ENCODE measurements at places on chromosomes 3 and 15.

DNA sequence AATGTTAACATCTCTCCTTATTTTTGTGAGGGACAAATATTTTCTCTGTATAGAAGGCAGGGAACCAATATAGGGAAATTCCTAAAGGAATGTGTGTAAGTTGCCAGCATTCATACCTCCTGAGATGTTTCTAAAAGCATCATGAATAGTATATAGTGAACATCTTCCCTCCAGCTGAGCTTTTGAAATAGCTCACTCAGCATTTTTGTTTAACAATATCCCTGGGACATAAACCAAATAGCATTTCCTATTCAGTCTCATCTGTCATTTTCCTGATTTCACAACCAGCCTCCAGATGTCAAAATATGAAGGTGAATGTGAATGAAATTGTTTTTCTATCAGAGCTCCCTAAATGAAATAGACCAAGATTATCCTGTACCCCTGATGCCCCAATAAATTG, 137.2 kb downstream of the PPM1L start:
- DNase-seq, result no peak

GRCh38 chr3:122263974-122264588, 61.0 kb upstream of the CSTA start:
- no peak for DNase-seq

DNA sequence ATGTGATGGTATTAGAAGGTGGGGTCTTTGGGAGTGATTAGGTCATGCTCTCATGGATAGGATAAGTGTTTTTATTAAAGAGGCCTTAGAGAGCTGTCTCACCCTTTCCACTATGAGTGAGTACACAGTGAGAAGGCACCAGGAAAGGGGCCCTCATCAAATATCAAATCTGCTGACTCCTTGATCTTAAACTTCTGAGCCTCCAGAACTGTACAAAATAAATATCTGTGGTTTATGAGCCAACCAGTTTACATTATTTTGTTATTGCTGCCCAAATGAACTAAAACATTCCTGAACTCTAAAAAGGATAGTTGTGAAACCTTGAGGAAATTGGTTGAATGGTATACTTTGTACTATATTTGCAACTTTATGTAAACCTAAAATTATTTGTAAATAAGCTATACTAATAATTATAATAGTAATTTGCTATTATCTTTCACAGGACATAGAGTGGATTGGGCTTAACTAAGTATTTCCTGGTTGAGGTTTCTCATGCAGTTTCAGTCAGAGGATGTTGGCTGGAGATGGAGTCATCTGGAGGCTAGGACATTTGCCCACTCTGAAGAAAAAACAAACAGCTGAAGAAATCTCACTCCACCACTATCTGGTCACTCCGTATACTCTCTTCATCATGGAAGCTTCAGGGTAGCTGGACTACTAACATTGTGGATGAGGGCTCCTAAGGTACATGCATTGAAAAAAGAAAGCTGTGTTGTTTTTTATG, 1068.6 kb upstream of the CADM2 start:
- DNase-seq, result no peak

DNA sequence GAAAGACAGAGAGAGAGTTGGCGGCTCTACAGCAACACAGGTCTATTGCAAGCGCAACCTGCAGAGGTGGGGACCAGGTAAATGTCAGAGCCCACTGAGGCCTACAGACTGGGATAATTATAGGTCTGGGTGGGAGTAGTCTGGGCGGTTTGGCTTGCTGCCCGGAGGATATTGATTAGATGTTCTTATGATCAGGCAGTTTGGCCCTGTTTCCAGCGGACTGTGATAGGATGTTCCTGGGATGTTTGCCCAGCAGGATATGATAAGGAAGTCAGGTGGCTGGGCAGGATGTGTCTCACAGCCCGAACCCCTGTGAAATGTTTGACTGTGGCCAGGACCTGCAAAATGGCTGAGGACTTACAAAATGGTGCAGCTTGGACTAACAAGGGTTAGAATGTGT, 364.9 kb downstream of the NAALADL2 start:
- no peak for DNase-seq

GRCh38 chr15:74240897-74241614, 4.9 kb downstream of the CCDC33 start:
- DNase-seq, result no peak

- no peak for DNase-seq
Measured at GRCh38 chr3:11718637-11719405, 75.1 kb upstream of the VGLL4 start.

DNA sequence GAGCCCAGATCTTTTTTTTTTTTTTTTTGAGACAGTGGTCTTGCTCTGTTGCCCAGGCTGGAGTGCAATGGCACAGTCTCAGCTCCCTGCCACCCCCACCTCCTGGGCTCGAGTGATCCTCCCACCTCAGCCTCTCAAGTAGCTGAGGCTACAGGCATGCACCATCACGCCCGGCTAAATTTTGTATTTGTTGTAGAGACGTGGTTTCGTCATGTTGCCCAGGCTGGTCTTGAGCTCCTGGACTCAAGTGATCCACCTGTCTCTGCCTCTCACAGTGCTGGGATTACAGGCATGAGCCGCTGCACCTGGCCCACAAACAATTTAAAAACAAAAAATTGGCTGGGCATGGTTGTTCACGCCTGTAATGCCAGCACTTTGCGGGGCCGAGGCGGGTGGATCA, 22.6 kb upstream of the SLC6A6 start:
- DNase-seq, result no peak

DNA sequence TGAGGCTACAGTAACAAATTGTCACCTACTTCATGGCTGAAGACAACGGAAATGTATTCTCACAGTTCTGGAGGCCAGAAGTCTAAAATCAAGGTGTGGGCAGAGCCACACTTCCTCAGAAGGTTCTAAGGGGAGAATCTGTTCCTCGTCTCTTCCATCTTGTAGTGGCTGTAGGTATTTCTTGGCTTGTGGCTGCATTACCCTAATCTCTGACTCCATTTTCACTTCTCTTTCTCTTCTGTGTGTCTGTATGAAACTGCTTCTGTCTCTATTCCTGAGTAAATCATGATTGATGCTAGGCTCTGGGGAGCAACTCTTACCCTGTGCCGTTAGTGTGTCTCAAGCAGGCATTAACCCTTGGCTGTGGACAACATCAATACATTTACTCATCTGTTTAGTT, 164.7 kb downstream of the SQOR start:
- no peak for DNase-seq

DNA sequence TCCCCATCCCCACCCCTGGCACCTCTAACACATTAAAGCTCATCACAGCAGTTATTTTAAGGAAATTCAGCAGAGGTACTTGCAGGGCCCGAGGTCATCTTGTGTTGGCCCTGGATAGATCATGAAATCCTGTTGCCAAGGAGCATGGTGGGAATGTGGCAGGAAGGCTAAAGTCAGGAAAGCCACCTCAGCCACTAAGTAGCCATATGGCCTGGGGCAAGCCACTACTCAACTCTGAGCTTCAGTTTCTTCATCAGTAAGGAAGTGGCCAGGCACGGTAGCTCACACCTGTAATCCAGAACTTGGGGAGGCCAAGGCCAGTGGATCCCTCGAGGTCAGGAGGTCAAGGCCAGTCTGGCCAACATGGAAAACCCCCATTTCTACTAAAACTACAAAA, 55.9 kb downstream of the LIPC start:
- DNase-seq, result no peak

DNA sequence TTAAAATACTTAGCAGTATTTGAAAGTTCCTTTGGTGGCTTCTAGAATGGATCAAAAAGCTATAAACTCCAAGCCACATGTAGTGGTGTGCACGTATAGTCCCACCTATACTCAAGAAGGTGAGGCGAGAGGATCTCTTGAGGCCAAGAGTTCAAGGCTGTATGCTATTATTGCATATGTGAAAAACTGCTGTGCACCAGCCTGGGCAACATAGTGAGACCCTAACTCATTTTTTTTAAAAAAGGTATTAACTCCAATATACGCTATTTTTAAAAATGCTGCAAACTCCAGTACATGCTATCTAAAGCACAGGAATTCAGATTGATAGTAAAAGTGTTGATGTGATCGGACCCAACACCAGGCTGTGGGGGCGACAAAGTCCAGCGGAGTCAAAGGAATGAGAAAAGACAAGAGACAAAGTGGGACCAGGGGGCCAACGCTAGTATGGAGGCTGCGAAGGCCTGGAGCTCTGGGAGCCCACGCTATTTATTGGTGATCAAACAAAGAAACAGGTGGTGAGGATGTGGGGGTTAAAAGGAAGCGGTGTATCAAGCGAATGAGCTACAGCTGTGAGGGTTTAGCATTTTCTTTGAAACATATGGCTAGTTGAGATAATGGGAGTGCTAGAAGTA, 66.6 kb downstream of the ARIH1 start:
- DNase-seq, result no peak

- DNase-seq, result no peak
Measured at GRCh38 chr15:28049581-28049980, 49.5 kb downstream of the OCA2 start.

- peak; percentile 20 for DNase-seq
Measured at GRCh38 chr3:62500556-62501288, 127.4 kb upstream of the FEZF2 start.

DNA sequence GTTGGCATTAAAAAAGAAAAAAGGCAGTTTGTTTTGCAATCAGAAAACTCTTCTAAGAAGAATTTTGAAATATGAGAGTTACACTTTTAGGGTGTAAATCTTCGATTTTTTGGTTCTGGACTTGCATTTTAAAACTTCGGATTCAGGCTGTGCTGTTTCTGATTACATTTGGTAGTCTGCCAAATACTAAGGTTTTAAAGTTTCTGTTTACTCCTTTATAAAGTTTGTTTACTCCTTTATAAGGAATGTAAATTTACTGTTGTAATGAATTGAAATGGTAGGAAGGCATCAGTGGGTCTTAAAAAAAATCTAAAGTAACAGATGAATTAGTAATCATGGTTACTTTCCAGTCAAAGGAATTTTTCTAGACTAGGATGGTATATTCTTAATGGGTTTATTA, 14.1 kb downstream of the FXR1 start:
- DNase-seq, result no peak

- DNase-seq, result no peak
Measured at GRCh38 chr15:100802421-100803170, 77.0 kb upstream of the ALDH1A3 start.

- no peak for DNase-seq
Measured at GRCh38 chr3:41900265-41900664, 61.6 kb downstream of the ULK4 start.

- DNase-seq, result no peak
Measured at GRCh38 chr15:40891810-40892446, 2.3 kb upstream of the VPS18 start.

DNA sequence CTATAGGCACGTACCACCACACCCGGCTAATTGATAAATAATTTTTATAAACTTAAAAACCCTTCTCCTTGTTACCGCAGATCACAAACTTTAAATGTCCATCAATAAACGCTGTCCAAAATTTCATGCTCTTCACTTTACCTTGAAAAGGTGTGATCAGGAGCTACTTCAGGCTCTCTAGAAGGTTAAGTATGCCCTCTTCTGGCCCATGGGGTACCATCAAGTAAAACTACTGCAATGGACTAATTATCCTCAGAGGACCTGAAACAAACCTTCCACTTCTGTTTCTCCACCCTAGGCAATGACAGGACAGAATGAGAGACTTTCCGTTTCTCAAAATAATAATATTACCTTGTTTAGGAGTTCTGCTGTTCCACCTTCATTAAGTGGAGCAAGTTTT, 9.2 kb downstream of the LZTFL1 start:
- no peak for DNase-seq

DNA sequence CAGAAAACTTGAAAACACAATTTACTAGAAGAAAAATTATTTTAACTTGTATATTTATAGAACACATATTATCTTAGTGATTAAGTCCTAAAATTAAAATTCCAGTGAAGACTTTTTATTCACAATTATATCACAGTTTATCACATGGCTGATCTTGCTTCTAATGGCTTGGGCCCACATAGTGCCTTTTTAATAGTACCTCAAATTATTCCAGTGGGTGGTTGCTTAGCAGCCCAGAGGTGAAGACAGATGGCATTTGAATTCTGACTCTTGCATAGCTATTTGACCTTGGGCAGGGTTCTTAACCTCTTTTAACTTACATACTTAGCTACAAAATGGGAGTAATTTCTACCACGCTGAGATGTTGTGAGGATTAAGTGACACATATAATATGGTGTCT, 214.7 kb upstream of the SGO1 start:
- no peak for DNase-seq

GRCh38 chr3:40623567-40623966, 98.8 kb downstream of the ZNF621 start:
- no peak for DNase-seq

DNA sequence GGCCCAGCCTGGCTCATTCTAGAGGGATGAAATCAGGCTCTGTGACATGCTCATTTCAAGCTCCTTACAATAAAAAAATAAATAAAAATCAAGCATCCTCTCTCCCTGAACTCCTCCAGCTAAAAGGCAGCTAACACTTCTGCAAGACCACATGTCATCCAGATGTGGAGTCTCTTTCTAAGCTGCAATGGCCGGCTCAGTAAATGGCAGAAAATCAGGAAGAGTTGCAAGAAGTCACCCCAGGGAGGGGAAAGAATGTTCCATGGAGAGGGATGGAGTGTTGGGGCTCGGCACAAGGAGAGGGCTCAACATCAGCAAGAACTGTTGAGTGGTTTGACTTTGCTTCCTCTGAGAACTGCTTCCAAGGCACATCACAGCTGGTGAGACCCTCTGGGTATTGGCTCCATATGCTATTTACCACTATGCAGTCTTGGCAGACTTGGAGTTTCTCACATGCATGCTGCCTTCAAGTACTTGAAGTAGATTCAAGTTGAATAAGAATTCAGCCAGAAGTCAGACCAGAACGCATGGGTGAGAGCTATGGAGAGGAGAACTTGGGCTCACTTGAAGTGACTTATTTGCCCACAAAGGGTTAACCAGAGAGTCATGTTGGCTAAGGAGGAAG, 689.0 kb downstream of the NTRK3 start:
- DNase-seq, result no peak

DNA sequence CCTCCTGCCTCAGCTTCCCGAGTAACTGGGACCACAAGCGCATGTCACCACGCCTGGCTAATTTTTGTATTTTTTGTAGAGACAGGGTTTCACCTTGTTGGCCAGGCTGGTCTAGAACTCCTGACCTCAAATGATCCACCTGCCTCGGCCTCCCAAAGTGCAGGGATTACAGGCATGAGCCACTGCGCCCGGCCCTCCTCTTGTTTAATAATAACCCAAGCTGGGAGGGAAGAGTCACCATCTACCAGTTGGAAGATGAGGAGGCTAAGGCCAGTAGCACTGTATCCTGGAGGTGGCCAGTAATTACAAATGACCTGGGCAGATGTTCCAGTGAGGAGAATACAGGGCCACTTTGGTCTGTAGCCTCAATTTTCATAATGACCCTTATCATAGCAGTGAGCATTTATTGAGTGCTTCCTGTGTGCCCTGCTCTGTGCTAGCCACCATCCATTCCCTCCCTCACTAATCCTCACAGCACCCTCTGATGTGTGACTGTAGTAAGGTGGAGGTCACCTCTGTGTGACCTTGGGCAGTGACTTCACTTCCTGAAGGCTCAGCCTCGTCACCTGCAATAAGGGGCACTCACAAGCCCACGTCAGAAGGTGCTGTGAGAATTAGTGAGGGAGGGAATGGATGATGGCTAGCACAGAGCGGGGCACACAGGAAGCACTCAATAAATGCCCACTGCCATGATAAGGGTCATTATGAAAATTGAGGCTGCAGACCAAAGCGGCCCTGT, 64.2 kb downstream of the ABTB1 start:
- DNase-seq, result no peak

All from iPS DF 19.7 (cell line).